ENCODE measurements at places on chromosomes 4 and X.

GRCh38 chr4:89598602-89599001 lies 238.4 kb downstream of the SNCA start:
- no peak for DNase-seq

GRCh38 chrX:96841325-96841724 lies 42.4 kb upstream of the RPA4 start:
- DNase-seq, result no peak

DNA sequence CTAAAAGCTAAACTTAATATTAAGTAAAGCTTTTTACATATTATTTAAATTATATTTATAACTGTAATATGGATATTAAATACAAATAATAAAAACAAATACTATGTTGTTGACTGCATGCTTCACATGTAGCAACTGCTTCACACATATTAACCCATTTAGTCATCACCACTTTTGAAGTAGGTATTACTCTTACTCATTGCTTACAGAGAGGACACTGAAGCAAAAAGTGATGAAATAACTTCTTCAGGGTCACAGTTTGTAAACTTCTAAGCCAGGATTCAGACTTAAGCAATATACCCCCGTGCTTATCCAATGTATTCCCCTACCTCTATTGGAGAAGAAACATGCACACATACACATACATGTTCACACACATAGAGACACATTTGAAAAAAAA lies 166.6 kb downstream of the DKK2 start:
- no peak for DNase-seq

DNA sequence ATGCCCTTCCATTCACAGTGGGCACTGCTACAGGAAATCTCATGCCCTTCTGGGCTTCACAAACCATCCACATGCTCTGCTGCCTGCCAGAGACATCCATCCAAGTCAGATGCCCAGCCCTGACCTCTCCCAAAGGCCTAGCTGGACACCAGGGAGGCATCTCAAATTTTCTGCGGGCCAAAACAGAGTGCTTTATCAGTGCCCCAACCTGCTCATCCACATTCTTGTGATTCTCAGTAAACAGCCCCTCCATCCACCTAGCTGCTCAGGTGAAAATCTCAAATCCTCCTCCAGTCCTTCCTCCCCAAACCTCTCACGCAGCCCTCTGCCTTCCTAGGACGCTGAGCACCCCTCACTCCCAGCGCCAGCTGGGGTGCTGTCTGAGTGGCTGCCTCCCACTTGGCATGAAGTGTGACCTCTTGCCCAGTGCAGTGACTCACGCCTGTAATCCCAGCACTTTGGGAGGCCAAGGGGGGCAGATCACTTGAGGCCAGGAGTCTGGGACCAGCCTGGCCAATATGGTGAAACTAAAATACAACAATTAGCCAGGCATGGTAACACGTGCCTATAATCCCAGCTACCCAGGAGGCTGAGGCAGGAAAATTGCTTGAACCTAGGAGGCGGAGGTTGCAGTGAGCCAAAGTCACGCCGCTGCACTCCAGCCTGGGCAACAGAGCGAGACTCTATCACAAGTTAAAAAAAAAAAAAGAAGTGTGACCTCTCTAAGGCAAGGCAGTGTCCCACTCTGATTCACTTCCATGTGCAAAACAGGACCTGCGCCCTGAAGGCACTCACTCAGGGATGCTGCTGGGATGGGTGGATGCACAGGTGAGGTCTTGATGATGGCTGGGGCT lies 1.7 kb upstream of the AFAP1 start:
- DNase-seq, result no peak

DNA sequence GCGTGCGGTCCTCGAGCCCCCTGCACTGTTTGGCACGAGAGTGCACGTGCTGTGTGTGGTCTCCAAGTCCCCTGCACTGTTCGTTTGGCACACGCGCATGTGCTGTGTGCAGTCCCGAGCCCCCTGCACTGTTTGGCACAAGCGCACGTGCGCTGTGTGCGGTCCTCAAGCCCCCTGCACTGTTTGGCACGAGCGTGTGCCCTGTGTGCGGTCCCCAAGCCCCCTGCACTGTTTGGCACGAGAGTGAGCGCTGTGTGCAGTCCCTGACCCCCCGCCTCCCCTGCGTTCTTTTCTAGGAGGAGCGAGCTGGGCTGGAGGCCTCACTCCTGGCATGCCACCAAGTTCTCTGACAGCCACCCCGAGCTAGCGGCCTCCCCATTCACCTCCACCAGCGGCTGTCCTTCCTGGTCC lies 76.5 kb upstream of the CLDN34 start:
- no peak for DNase-seq

DNA sequence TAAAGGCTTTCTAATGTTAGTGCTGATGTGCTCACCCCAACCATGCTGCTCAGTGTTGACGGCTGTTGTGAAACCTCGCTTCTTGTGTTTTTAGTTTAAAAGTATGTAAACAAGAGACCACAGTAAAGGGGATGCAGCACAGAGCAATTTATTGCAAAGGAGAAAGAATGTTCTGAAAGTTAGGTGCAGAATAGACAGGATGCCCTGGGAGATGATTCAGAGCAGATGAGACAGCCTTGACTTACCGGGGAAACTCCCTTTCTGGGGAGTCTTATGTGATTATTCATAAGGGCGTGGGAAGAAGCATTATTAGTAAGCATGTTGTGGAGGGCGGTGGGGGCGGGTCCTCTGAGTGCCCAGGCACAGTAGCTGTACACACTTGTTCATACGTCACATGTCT lies 47.7 kb downstream of the EVC start:
- peak; percentile 73 for DNase-seq

DNA sequence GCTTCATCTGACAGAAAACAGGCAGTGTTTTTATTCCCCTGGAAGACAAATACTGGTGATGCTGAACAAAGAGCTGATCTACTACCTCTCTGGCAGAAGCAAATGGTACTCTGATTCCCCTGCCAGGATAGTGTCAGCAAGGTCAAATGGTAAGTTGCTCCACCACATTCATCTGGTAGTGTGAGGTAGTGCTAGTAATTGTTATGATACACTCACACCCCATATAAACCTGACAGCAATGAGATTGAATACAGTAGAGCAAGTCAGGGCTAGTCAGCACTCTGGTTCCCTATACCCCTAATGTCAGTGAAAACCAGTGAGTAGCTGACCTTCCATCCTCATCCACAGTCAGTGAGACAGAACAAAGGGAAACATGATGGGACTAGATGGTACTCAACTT lies 3.4 kb upstream of the SPIN4 start:
- DNase-seq, result no peak

DNA sequence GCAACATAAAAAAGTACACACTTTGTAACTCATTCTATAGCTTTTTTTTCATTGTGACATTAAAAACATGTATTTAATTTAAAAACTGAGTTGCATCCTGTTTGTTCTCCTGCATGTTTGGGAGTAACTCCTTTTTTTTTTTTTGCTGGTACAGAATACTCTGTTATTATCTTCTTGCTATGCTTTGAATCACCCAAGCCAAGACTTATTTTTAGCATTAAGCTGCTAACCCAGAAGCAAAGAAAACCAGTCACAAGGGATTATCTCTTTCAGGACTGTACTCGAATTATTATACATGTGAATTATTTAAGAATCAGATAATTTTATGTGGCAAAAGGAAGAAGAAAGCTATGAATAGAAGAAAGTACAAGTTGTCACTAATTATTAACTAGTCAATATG lies 194.9 kb downstream of the ADAMTS3 start:
- no peak for DNase-seq

GRCh38 chr4:8385611-8386010 lies 54.9 kb downstream of the ACOX3 start:
- DNase-seq, result no peak

DNA sequence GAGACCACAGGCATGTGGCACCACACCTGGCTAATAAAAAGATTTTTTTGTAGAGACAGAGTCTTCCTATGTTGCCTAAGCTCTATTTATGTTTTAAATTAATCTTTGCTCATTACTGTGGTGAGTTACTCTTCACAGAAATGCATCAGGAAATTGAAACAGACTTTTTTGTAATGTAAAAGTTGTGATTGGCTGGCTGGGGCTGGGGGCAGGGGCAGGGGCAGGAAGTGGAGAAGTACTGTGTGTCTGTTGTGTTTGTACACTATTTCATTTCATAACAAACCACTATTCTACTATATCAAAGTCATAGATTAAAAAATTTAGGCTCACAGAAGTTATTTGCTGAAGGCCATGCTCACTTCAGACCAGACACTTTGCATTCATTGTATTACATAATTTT lies 19.1 kb upstream of the ABRAXAS1 start:
- no peak for DNase-seq

DNA sequence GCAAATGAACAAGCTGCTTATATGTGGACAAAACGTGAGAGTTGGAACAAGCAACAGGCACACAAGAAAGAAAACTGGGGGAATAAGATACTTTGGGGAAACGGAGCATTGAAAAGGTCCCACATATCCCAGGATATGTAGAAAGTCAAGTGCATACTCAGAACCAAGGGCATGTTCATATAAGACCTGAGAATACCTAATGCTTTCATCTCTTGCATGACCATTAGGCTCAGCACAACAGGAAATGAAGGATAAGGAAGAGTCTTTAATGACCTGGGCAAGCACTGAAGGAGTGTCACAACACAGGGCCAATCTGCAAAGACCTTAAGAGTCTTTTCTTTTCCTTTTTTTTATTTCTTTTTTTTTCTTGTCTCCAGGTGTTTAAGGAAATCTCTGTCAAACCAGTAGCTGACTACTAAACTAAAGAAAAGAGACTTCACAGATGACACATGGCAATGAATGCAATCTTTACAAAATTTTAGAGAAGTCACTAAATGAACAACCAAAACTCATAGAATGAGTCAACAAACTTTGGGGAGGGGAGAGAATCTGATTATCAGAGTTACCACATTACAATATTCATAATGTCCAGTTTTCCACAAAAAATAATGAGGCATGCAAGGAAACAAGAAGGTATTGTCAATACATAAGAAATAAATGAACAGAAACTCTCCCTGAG lies 67.9 kb upstream of the STK26 start:
- no peak for DNase-seq

DNA sequence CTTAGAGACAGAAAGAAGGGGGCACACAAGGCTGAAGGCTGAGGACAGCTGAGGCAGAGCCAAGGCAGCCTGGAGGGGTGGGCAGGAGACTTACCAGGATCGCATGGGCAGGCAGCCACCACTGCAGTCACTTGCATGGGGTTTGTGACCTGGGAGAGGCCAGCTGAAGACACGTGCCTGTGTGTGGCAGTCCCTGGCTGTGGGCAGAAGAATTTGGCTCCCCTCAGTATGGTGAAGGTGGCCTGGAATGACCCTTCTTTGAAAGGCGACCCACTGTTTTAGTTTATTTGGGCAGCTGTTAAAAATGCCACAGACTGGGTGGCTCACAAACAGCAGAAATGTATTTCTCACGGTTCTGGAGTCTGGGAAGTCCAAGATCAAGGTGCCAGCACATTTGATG lies 22.1 kb upstream of the SLC34A2 start:
- no peak for DNase-seq

DNA sequence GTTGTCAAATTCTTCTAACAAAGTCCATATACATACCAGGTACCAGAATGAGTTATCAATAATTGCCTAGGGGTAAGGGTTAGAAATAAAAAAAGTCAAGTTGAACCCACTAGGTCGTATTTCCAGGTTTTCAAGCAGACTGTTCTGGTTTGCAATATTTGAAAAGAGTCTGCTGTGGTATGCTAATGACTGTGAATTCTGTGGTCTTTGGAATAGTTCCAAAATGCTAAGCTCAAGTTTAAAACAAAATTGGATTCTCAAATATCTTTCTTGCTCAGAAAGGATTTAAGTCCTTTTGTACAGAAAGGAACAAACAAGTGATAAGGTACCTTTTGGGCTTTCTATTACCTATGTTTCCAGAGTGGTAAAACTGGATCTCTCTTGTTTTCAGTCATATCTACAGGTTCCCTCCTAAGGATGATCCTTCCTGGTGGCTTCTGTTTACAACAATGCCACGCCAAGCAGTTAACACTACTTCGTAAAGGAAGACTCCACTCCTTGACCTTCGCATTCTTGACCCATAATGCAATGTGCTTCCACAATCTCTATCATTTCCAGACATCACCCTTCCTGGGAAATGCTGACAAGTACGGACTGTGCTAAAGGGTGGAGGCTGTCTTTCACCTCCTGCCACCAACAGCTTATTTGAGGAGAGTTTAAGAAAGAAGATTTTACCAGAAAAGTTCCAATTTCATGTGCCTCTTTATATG lies 531.7 kb upstream of the FTHL17 start:
- no peak for DNase-seq

- no peak for DNase-seq
Measured at GRCh38 chr4:6416518-6417286, 55.7 kb downstream of the PPP2R2C start.

DNA sequence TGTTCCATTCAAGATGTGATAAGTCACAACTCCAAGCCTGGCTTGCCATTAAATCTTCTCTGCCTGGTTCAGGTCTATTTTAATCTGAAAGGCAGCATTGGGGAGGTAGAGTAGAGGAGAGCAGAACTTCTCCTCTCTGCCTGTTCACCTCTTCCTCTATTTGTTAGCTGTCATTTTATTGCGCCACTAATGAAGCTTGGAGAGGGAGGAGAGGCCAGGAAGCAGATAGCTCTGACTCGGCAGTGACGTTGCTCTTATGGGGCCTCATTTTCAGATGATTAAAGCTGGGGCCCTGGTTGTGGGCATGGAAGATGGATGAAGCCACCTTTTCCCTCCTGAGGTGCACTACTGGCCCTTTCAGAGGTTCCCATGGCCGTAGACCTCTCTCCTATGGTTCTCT lies 207.3 kb downstream of the MID1IP1 start:
- DNase-seq, result no peak

- no peak for DNase-seq
Measured at GRCh38 chrX:70656304-70656703, 211.7 kb downstream of the DLG3 start.

DNA sequence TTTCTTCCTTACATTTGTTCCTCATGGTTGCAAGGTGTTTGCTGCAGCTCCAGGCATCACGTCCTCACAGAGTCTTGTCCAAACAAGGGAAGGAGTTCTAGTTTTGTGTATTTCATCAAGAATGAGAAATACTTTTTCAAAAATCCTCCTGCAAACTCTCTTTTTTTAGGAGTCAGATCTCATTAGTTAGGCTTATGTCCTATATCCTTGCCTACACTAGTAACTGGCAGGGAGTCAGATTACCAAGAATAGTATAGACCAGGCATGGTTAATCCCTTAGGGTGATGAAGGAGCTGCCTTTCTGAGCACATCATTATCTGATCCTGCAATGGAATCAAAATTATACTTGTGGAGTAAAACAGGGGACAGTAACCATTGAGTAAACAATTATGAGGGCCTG lies 160.4 kb downstream of the SHROOM3 start:
- DNase-seq, result no peak

All from activated CD4-positive, alpha-beta T cell treated with anti-CD3 and anti-CD28 coated beads for 48 hours (primary cell).